SK-N-SH treated with all-trans-retinoic acid at 6 μM for 48 hours (cell line): ENCODE measurements at places on chromosomes 12 and 14.
A peak's percentile ranks its signal among the peaks of the same experiment; 100 is the strongest.

- ATAC-seq, result no peak
These were observed 12.8 kb downstream of the ZFYVE1 start for GRCh38 chr14:73014105-73014504.

GRCh38 chr14:85087201-85087600 lies 442.7 kb upstream of the FLRT2 start:
- ATAC-seq, result no peak

DNA sequence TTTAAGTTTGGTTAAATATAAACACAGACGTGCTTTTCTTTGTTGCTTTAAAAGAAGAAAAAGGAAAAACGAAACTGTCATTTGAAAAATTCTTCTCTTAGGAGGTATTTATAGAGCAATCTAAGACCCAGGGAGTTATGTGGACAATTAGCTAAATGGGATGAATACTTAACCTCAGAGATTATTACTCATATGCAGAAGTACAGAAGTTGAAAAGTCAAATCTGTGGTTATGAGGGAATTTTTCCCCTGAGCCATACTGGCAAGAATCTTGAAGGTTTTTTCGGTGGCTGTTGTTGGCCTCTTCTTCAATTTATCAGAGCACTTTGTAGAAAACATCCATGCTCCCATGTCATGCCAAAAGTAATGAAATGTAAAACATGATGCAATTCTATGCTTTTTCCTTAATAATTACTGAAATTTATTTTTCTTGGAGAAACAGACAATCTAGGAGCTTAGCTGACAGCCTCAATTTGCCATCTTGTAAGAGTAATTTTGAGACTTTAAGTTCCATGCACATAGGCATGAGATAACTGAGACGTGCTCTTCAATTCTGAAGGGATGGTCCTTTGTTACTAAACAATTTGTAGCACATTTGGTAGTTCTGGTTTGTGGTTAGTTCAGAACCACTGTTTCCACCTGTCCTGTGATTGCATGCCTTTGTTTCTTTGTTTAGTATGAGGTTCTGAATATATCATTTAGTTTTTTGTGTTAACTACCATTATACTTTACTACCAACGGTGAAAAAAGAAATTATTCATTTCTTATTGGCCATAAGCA lies 126.6 kb downstream of the BCAT1 start:
- ATAC-seq, result no peak

DNA sequence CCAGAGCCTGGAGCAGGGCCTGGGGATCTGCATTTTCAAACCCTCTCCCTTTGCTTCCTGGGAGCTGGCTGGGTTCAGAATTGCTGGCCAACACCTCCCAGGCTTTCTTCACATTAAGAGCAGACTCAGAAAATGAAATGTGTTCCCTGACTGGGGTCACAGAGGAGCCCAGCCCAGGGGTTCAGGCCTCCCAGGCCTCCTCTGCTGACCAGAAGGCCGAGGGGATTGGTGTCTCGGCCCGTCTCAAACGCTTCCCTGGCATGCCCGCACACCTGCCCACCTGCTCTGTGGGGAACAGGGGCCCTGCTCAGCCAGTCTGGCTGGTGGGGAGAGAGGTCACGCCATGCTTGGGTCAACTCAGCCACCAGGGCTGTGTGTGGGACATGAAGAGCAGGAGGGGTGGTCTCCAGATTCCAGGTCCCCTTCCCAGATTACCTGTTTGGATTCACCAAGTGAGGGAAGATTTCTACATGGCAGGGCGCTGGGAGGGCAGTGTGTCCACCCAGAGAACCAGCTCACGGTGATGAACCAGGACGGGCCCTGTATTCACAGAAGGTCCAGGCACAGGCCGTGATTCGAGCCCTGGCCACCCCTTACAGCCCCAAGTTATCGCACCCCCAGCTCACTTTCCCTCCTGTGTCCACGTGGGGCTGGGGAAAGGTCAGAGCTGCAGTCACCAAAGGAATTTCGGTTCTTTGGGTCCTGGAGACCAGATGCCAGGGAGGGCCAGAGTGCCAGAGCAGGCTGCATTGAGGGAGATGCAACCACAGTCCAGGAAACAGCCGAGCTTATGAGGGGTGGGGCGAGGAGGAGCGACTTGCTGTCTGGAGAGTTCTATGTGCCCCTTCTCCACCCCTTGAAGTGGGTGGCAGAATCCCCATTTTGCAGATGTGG lies 55.2 kb upstream of the RIN3 start:
- no peak for ATAC-seq

- no peak for ATAC-seq
These were observed 774.7 kb downstream of the TMTC2 start for GRCh38 chr12:83461336-83461935.

DNA sequence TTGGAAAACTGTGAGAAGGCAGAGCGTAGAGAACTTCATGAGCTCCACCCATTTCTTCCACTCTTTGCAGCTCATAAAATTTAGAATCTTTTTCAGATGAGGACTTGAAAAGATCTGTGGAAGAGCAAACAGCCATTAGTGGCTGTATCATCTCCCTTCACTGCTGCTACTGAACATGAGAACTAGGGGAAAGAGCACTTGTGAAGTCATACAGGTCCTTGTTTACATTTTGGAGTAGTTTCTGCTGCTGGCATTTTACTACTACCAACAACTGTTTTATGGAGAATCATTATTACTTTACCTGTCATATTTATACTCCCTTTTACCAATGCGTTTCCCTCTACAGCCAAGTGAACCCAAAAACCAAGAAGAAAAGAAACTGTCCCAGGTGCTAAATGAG lies 41.0 kb downstream of the RPGRIP1 start:
- ATAC-seq, result no peak

DNA sequence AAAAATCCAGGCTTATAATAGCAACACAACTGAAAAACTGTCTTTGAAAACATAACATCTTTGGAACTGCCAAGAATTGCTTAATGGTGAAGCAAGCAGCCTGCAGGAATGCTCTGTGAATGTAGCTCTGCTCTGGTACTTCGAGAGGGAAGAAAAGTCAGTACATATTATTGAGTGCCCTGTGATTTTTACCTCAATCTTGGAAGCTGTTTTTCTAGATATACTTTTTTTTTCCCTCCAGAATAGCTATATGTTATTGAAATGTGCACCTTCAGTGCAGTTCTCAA lies 508.1 kb downstream of the PCNX1 start:
- peak; percentile 92 for ATAC-seq

DNA sequence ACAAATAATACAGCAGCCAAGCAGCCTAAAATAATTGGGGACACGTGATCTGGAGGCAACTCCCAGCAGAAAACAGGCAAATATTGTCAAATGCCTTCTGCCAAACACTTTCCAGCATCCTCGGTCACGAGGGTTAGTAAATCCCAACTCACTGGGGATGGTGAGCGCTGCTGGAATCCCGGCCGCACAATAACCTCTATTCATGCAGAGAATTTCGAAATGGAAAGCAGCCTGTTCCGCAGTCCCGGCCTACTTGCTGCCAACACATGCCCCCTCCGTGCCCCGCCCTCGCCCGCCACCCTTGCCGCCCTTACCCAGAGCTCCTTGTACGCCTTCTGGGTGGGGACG lies 62.2 kb downstream of the RFX4 start:
- ATAC-seq, result no peak

- ATAC-seq, result no peak
These were observed 2.3 kb upstream of the AGAP2 start for GRCh38 chr12:57740656-57741412.

DNA sequence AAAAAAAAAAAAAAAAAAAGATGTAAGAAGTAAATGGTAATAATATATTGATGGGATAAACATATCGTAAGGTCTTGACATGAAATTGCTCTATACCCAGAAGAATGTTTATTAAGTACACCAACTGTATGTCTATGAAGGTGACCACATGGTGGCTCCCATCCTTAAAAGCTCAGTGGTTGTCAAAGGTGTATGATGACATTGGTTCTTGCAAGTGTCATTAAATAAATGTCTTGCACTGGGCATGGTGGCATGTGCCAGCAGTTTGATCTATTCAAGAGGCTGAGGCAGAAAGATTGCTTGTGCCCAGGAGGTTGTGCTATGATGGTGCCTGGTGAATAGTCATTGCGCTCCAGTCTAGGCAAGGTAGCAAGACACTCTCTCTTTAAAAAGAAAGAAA lies 10.4 kb downstream of the CCT2 start:
- ATAC-seq, result no peak; the same call in 1 of the 3 replicates

DNA sequence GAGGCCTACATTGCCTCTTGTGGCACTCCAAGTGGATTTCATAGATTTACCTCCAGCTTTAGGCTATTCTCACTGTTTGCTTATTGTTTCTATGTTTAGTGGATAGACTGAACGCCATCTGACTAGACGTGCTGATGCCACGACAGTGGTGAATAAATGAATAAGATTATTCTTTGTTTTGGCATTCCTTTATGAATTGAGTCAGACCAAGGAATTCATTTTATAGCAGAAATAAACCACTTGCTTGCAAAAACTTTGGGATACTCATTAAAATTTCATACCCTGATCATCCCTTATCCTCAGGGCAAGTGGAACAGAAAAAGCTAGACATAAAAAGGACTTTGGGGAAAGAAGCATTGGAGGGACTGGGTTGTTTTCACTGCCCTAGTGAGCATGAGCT lies 71.7 kb upstream of the FERMT2 start:
- no peak for ATAC-seq

- no peak for ATAC-seq
These were observed 12.9 kb upstream of the MSI1 start for GRCh38 chr12:120381752-120382419.

- no peak for ATAC-seq
These were observed 22.8 kb downstream of the ANO2 start for GRCh38 chr12:5921966-5922899.

DNA sequence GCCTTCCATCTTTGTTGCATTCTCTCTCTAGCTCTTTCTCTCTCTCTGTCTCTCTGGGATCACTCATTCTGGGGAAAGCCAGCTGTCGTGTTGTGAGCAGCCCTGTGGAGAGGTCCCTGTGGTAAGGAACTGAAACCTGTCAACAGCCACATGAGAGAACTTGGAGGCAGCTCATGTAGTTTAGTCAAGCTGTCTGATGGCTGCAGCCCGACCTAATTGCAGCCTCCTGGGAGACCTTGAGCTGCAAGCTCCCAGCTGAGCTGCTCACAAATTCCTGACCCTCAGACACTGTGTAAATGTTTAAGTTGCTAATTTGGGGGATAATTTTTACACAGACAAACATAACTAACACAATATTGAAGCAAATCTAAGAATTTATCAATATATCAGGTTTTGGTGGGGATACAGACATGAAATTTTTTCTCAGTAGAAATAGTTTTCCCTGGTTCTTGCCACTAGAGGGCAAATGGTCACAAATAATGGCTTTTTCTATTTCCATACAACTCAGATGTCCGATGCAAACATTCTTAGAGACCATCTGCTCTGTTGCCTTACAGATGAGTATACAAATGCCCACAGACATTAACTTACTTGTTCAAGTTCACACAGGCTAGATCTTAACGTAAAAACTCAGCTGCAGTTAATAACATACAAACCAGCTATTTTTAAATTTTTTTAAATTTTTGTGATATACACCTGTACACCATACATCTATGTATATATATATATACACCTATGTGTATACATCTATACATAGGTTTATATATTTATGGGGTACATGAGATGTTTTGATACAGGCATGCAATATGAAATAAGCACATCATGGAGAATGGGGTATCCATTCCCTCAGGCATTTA lies 15.5 kb upstream of the KRR1 start:
- peak; percentile 89 for ATAC-seq

DNA sequence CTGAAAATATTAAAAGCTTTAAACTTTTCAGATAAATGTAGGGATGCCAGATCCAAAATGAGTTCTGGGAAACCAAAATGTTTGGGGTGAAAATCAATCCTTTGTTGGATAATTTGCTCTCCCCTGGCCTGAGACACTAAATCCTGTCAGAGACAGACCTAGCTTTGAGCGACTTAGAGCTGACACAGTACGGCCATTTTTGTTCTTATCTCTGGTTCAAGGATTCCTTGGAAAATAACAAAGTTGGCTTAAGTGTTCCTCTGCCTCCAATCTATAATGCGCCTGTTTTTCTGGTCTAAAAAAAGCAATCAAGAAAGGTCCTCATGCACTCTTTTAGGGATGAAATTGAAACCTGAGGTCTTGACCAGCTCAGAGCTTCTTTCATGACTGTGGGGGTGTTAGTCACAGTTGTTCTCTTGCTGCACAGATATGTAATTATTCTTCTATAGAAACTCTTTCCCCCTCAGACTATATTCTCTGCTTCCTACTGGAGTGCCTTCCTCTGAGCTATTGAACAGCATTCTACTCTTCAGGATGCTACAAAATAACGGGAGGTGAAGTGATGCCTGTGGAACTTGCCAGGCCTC lies 52.3 kb upstream of the EGLN3 start:
- ATAC-seq, result no peak

- no peak for ATAC-seq
These were observed 143.2 kb downstream of the PIWIL1 start for GRCh38 chr12:130480887-130481286.

GRCh38 chr12:110373025-110373424 lies 30.5 kb downstream of the ANAPC7 start:
- no peak for ATAC-seq

- ATAC-seq, result peak; percentile 56
These were observed 18.7 kb upstream of the CREBL2 start for GRCh38 chr12:12592930-12593329.

DNA sequence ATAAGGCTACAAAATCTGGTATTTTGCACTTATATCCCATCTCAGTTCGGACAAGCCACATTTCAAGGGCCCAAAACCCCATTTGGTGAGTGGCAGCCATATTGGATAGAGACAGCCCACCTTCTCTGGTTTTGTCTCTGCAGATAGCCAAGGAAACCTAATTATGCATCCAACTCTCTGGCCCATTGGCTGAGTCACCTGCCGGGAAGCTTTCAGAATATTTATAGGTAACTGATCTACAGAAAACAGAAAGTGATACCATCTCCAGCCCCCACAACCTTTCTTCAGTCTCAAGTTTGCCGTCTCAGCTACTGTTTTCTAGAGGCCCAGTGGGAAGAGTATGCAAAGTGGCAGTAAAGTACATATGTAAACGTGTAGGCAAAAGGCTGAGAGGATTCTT lies 33.7 kb upstream of the PPP1CC start:
- ATAC-seq, result no peak

- ATAC-seq, result no peak
These were observed 370.2 kb upstream of the E2F7 start for GRCh38 chr12:77435446-77436091.

- no peak for ATAC-seq
These were observed 46.7 kb downstream of the KICS2 start for GRCh38 chr12:64175254-64175945.

DNA sequence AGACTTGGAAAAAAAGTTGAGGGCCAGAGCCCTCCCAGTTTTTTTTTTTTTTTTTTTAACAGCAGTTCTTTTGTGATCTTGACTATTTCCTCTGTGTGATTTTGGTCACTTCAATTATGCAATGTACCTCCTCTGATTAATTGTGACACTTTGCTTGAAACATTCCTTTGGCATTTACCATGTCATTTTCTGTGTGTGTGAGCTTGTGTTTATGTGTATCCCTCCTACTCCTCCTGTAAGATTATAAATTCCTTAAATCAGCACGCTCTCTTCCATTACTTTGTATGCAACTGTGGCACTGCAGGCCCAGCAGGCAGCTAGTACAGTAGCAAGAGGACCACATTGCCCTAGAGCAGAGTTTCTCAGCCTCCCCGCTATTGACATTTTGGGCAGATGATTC lies 33.2 kb upstream of the GALNT16 start:
- ATAC-seq, result no peak
